Smooth muscle cell of bladder (primary cell): ENCODE measurements at places on chromosomes 6 and 20. TPM values are rescaled to one million over a fixed set of nuclear protein-coding genes. Genes with fewer than 3 reads are reported as not detected.

DTNBP1 gene
- total RNA-seq, result 5.5 and 6.2 TPM in 2 replicates

COQ3 gene
- 3.0 and 4.4 TPM in 2 replicates for total RNA-seq

TUBB2B gene
- total RNA-seq, result 1.3 and 2.4 TPM in 2 replicates

OVOL2 gene
- total RNA-seq, result not detected in 2 replicates

ZSCAN23 gene
- total RNA-seq, result 4.4 and 6.0 TPM in 2 replicates

MAFB gene
- total RNA-seq, result under 0.01 and 0.83 TPM in 2 replicates

HLA-DPA1 gene
- 2.8 TPM in 1 of 2 replicates, not detected in the other for total RNA-seq

GGTLC1 gene
- total RNA-seq, result not detected in 2 replicates

MYMX gene
- not detected in 2 replicates for total RNA-seq

MUC21 gene
- total RNA-seq, result not detected in 2 replicates

VSTM2L gene
- total RNA-seq, result 0.85 and 1.1 TPM in 2 replicates
